ENCODE measurements at places on chromosomes 16 and 17. TPM values are rescaled to one million over a fixed set of nuclear protein-coding genes. Genes with fewer than 3 reads are reported as not detected.

SEZ6L2 gene
- 50.8 TPM for total RNA-seq

MLYCD gene
- 7.1 TPM for total RNA-seq

MT1M gene
- 2.5 TPM for total RNA-seq

TMIGD1 gene
- not detected for total RNA-seq

OR2C1 gene
- total RNA-seq: not detected

- no peak for DNase-seq
Measured at GRCh38 chr17:49190932-49191331, 19.4 kb downstream of the GNGT2 start.

- no peak for DNase-seq
Measured at GRCh38 chr17:68522266-68522665, 10.0 kb downstream of the PRKAR1A start.

GRCh38 chr17:12180644-12181261, 160.1 kb downstream of the MAP2K4 start:
- DNase-seq: no peak

GRCh38 chr17:66755101-66755943, 79.6 kb upstream of the CACNG5 start:
- no peak for DNase-seq

- no peak for DNase-seq
Measured at GRCh38 chr17:82127315-82127595, 29.2 kb upstream of the FASN start.

GRCh38 chr17:27578718-27579085, 52.3 kb upstream of the LGALS9 start:
- DNase-seq: no peak

DNA sequence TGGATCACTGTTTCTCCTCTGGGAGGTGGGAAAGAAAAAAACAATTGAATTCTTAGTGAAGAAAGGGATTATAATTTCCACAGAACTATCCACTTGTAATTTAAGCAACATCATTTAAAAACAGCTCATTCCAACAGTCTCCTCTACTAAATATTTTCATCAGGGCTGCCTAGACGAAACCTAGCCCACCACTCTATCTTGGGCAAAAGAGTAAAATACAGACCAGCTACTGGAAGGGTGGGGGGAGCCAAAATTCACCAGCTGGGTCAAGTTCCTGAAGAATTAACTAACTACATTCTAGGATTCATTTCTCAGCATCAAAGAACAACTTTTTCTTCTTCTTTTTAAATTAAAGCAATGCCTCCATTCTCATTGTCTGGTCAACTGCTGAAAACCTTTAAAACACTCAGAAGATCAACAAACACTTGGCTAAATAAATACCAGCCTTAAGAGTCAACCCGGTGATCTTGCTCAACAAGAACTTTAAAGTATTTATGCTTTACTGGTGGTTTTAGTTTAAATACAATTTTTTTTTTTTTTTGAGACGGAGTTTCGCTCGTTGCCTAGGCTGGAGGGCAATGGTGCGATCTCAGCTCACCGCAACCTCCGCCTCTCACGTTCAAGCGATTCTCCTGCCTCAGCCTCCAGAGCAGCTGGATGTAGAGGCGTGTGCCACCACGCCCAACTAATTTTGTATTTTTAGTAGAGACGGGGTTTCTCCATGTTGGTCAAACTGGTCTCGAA, 25.2 kb downstream of the KANSL1 start:
- DNase-seq: no peak

- no peak for DNase-seq
Measured at GRCh38 chr16:17222871-17223401, 247.8 kb downstream of the XYLT1 start.

GRCh38 chr16:85579923-85580580, 33.1 kb upstream of the GSE1 start:
- DNase-seq: no peak

DNA sequence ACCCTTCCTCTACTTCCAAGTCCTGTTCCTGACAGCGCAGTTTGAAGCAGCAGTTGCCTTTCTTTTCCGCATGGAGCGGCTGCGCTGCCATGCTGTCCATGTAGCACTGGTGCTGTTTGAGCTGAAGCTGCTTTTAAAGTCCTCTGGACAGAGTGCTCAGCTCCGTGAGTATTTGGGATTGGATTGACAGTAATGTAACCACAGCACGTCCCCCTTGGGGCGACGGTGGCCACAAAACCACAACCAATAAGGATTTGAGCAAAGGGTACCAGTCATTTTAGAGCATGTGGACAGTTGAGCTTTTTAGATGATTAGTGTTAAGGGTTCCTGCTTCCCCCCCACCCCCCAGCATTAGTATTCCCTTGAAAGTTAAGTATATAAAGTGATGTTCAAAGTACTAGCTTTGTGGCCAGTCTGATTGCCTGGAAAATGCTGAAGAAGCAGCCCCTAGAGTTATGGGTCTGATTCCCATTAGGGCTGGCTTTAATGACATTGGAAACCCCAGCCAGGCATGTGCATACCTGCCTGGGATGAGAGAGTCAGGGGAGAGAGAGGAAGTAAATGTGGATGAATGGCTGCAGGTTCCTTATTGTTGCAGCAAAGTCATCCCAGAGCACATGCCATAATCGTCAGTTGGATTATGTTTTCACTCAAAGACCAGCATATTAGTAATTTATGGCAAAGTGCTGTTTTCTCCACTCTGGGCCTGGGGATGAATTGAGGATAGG, 31.6 kb upstream of the SLC12A3 start:
- DNase-seq: no peak

All from H9 (cell line).